ENCODE measurements at places on chromosomes 1 and 21. TPM values are rescaled to one million over a fixed set of nuclear protein-coding genes. Genes with fewer than 3 reads are reported as not detected.

The ALG14 gene
- polyA plus RNA-seq: 16.3 TPM

DNA sequence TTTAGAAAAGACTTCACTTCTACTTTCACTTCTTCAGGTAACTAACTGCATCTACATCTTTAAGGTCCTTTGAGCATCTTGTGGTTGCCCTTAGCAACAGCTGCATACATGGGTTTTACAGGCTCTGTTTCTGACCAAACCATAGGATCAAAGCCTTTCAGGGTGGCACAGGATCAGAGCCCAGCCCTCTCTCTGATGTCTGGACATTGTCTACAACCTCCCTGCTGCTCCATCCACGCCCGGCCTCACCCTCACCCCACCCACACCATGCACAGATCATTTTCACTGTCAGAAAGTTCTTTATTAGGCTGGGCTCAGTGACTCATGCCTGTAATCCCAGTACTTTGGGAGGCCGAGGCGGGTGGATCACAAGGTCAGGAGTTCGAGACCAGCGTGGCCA, 5.2 kb downstream of the NCF2 start:
- DNase-seq: no peak

The HCRTR1 gene
- not detected for polyA plus RNA-seq

- DNase-seq: no peak
Measured at GRCh38 chr1:114173680-114174079, 20.0 kb upstream of the SYT6 start.

All from ovary (tissue), 10 donors.